Activated T-cell treated with anti-CD3 and anti-CD28 coated beads, Interleukin-2, amount 50 U/mL, for 1 hour (primary cell): ENCODE measurements at places on chromosomes 2 and 18.

DNA sequence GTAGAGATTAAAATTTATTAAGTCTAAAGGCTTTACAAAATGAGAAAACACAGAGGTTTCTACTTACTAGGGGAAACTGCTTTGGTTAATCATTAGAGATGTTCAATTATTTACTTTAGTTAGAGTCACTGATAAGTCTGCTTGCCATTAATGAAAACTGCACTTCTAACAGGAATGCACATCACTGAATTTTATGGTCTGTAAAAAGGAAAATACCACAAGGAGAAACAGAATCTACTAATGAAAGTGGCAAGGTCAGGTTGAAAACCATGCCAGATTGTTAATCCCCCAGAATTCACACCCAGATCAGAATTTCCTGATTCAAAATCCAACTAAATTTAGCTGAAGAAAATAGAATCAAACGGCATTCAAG is 90.5 kb upstream of the GRB14 start:
- no peak for DNase-seq

DNA sequence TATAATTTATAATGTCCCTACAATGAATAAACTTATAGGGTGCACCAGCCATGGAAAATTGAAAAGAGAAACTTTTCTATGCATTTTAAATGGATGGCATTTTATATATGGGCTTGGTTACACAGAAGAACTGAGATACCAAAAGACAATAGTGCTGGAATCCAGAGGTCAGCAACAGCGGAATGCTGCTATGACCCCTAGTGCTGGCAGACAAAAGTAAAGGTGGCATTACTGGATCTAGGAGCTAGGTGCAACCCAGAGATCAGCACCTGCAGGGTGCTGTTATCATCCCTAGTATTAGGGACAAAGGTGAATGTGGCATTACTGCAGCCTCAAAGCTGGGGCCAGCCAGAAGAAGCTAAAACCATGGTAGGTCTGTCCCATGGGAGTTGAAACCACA is 392.7 kb upstream of the ST6GAL2 start:
- no peak for DNase-seq

- no peak for DNase-seq
These were observed 123.7 kb downstream of the AQP4 start for GRCh38 chr18:26741758-26742157.

DNA sequence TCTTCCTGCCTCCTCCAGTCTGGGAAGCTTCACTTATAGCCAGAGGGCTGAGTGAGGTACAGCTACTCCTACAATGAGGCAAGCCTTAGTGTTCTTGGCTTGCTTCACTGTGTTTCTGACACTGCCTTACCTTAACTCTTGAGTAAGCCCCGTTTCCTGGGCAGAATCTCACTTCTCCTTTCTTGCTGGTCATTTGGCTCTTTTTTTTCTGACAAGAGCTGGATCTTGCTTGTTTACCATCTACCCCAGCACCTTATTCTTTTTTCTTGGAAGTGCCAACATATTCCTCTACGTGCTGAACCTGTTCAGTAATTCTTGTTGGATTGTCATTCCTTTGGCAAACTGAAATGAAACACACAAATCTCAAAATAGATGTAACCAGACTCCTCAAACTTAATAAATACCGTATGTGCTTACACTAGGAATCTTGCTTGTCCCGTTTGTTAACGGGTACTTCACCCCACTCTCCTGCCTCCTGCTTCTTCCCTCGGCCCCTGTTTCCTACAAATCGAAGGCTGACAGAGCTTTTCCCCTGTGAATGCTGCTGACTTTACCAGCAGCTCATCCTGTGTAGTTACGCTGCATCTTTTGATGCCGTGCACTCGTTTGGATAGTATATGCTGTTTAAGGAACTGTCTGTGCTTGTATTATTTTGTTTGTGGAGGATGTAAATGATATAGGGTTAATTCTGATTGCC is 132.2 kb downstream of the FMNL2 start:
- no peak for DNase-seq

DNA sequence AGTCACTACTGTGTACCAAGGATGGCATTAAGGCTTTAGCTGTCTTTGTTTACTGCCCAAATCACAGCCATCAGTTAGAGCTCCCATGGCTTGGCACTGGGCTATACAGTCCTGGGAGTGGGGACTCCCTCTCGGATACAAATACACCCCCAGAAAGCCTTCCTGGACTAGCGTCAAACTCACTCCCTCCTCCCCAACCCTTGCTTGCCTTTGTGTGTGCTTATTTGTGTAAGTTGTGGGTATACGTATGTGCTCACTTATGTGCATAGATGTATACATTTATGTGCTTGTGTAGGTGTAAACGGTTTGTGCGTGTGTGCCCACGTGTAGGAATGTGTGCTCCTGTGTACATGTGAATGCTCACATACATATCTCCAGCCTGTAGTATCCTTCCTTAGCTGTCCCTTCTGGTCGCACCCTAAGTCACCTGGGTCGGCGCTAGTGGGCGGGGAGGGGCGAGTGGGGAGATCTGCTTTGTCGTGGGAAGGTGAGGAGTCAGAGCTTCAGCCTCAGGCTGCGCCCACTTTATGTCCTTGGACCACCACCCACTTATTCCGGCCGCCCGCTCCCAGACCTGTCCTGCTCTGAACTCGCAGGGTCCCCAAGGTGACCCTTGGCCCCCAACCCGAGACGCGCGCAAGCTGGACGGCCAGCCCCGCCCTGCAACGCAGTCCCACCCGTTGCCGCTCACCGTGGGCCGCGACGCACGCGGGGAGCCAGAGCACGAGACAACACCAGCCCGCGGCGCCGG is 461 bp downstream of the PRADC1 start:
- no peak for DNase-seq
